ENCODE measurements at places on chromosomes 1 and 21. TPM values are rescaled to one million over a fixed set of nuclear protein-coding genes. Genes with fewer than 3 reads are reported as not detected.
A peak's percentile ranks its signal among the peaks of the same experiment; 100 is the strongest.

- no peaks in the 10 kb centered on the region for H3K36me3 ChIP-seq
- peak overlapping the region; percentile 91 for H3K27ac ChIP-seq
- no peak for DNase-seq
- no peaks in the 10 kb centered on the region for H3K27me3 ChIP-seq
- no peak overlapping the region for H3K4me3 ChIP-seq
These were observed 27.7 kb upstream of the HAO2 start for GRCh38 chr1:119340861-119341261.

- peaks cover 5% of the 10 kb centered on the region for H3K4me1 ChIP-seq
- H3K27me3 ChIP-seq, result peaks cover 33% of the 10 kb centered on the region
- no peaks in the 10 kb centered on the region for H3K36me3 ChIP-seq
- H3K4me3 ChIP-seq, result no peak overlapping the region
- no peak for DNase-seq
These were observed 47.6 kb upstream of the LRP8 start for GRCh38 chr1:53375440-53375839.

- H3K27me3 ChIP-seq, result no peaks in the 10 kb centered on the region
- no peak for DNase-seq
- H3K36me3 ChIP-seq, result no peaks in the 10 kb centered on the region
- H3K4me1 ChIP-seq, result peaks cover 11% of the 10 kb centered on the region
- H3K4me3 ChIP-seq, result no peak overlapping the region
- no peak overlapping the region for H3K27ac ChIP-seq
These were observed 111.4 kb downstream of the NTNG1 start for GRCh38 chr1:107252271-107252670.

- DNase-seq, result no peak
- no peak overlapping the region for H3K27ac ChIP-seq
- H3K4me1 ChIP-seq, result no peaks in the 10 kb centered on the region
- H3K36me3 ChIP-seq, result no peaks in the 10 kb centered on the region
These were observed 346.9 kb upstream of the DAB1 start for GRCh38 chr1:57770772-57771171.

DNA sequence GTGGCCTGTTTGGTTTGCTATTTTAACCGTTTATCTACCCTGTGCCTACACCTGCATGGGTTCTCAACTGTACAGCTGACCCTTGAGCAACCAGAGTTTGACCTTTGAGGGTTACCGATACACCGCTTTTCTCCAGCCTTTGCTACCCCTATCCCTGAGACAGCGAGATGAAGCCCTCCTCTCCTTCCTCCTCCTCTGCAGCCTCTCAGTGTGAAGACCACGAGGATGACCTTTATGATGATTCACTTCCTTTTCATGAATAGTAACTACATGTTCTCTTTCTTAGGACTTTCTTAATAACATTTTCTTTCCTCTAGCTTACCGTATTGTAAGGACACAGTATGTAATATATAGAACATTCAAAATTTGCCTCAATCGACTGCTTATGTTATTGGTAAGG is 14.5 kb upstream of the RNF187 start:
- no peak overlapping the region for H3K27ac ChIP-seq
- H3K4me3 ChIP-seq, result no peak overlapping the region
- H3K27me3 ChIP-seq, result peaks cover 34% of the 10 kb centered on the region
- H3K4me1 ChIP-seq, result peaks cover 2% of the 10 kb centered on the region

DNA sequence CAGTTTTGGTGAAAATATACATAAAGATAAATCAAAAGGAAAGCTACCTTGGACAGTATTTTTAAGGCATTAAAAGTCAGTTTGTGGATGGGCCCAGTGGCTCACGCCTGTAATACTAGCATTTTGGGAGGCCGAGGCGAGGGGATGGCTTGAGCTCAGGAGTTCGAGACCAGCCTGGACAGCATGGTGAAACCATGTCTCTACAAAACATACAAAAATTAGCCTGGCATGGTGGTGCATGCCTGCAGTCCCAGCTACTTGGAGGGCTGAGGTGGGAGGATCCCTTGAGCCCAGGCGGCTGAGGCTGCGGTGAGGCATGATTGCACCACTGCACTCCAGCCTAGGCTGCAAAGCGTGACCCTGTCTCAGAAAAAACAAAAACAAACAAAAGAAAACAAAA is 1253.8 kb downstream of the MRPL39 start:
- no peaks in the 10 kb centered on the region for H3K36me3 ChIP-seq
- no peak overlapping the region for H3K27ac ChIP-seq
- no peaks in the 10 kb centered on the region for H3K4me1 ChIP-seq
- no peak for DNase-seq

- H3K4me1 ChIP-seq, result peaks cover 3% of the 10 kb centered on the region
- peaks cover 28% of the 10 kb centered on the region for H3K36me3 ChIP-seq
- no peaks in the 10 kb centered on the region for H3K27me3 ChIP-seq
- no peak overlapping the region for H3K4me3 ChIP-seq
- no peak overlapping the region for H3K27ac ChIP-seq
These were observed 33.4 kb downstream of the QSOX1 start for GRCh38 chr1:180188091-180188506.

DNA sequence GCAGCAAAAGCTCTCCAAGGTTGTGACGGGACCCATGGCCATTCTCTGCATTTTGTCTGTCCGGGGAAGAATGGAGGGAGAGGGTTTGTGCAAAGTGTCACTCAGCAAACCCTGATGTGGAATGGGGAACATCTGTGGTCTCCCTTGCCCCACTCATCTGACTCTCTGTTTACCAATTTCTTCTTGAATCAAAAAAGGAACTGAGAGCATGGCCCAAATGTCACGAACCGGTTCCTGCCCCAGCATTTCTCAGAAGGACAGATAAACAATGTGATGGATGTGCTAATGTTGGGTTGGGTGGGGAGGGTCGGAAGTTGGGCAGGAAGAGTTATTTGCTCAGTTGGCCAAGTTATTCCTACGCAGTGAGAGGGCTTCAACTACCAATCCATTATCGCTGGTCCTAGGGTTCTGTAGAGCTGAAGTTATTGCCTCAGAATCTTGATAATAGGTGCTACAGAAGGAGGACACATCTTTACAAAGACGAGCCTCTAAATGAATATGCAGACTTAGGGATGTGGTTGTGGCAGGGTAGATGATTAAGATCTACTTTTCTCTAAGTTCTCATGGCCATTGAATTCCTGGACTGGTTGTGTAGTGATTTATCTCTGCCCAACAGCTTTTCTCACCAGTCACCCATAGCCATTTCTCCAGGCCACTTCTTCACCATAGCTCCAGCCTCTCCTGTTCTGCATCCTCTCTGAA is 9.6 kb upstream of the DUSP12 start:
- H3K27me3 ChIP-seq, result peaks cover 15% of the 10 kb centered on the region
- H3K36me3 ChIP-seq, result no peaks in the 10 kb centered on the region
- no peak overlapping the region for H3K27ac ChIP-seq
- no peak for DNase-seq

DNA sequence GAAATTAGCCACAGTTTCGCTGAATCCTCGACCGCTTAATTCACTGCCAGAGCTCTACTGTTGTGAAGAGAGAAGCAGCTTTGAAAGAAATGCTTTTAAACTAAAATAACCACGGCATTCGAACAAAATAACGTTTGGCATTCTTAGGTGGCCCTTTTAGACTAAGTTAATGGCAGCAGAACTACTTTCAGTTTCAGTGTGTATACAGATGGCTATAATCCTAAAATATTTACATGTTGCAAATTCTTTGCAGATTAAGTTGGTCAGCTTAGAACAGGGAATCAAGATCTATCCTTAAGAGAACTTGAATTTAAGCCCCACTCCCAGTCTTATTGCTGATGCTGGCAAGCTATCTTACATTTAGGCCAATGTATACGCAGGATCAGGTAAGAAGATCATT is 62.7 kb downstream of the ADSS2 start:
- H3K27me3 ChIP-seq, result no peaks in the 10 kb centered on the region
- H3K4me3 ChIP-seq, result no peak overlapping the region
- H3K36me3 ChIP-seq, result peaks cover 4% of the 10 kb centered on the region
- DNase-seq, result no peak
- no peaks in the 10 kb centered on the region for H3K4me1 ChIP-seq

Gene ANKRD35
- 0.31 TPM for total RNA-seq

GRCh38 chr1:14968251-14968851 is 185.2 kb upstream of the TMEM51 start:
- no peaks in the 10 kb centered on the region for H3K27me3 ChIP-seq
- H3K36me3 ChIP-seq, result peaks cover 4% of the 10 kb centered on the region
- no peak overlapping the region for H3K4me3 ChIP-seq
- DNase-seq, result no peak
- peaks cover 2% of the 10 kb centered on the region for H3K4me1 ChIP-seq
- no peak overlapping the region for H3K27ac ChIP-seq

Gene LDLRAD1
- 0.84 TPM for total RNA-seq

GRCh38 chr1:24382165-24382577 is 31.4 kb downstream of the STPG1 start:
- DNase-seq, result no peak
- peaks cover 33% of the 10 kb centered on the region for H3K36me3 ChIP-seq
- H3K27me3 ChIP-seq, result no peaks in the 10 kb centered on the region
- no peak overlapping the region for H3K4me3 ChIP-seq

Gene TRIM63
- total RNA-seq, result not detected

Gene RIPK4
- total RNA-seq, result 30.1 TPM

DNA sequence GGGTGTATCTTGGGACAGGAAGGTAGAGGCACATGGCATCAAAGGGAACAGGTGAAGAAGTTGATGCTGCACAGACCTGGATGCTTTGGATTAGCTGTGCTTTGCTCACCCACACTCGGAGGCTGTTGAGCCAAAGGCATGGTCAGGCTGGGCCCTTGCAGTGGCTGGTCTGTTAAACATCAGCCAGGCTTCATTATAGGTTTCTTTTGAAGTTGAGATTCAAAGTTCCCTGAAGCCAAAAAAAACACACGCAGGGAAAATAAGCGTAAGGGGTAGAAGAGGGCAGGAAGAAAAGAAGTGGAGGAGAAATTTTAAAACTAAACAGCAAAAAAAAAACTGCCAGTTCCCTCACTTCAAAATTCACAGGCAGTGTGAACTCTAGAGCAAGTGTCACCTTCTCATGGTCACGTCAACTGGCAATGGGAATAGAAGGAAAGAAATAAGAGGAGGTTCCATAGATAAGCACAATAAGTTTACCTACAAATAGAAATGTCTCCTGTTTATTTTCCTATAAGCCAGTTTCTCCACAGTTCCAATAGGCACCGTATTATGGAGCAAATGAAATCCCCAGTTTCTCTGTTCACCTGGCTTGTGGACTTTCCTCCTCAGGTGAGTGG is 139.5 kb downstream of the PAPPA2 start:
- H3K4me3 ChIP-seq, result no peak overlapping the region
- H3K4me1 ChIP-seq, result peaks cover 4% of the 10 kb centered on the region
- no peaks in the 10 kb centered on the region for H3K27me3 ChIP-seq
- no peak for DNase-seq
- H3K27ac ChIP-seq, result no peak overlapping the region

Gene ACTN2
- total RNA-seq, result not detected

- DNase-seq, result no peak
- no peak overlapping the region for H3K4me3 ChIP-seq
- peaks cover 10% of the 10 kb centered on the region for H3K4me1 ChIP-seq
- H3K36me3 ChIP-seq, result peaks cover 35% of the 10 kb centered on the region
- H3K27me3 ChIP-seq, result no peaks in the 10 kb centered on the region
- no peak overlapping the region for H3K27ac ChIP-seq
These were observed 43.5 kb downstream of the CDC42 start for GRCh38 chr1:22096036-22096435.

Gene CTBS
- 10.1 TPM for total RNA-seq

DNA sequence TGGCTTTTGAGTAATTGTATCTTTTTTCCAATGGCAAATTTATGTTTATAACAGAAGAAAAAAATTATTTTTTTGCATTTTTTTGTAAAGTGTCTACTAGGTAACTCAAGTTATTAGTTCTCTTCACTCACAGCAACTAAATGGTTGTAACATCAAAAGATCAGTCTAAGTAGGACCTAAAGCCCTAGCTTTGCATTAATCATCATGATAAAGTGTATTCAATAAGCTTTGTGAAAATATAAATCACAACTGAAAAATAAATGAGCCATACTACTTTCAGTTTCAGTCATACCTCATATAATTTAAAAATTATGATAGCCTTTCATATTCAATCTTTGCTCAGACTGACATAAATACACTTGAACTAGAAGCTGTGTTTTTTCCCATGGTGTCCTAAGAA is 6.9 kb downstream of the TAF5L start:
- no peaks in the 10 kb centered on the region for H3K27me3 ChIP-seq
- peaks cover 6% of the 10 kb centered on the region for H3K4me1 ChIP-seq
- H3K4me3 ChIP-seq, result no peak overlapping the region
- DNase-seq, result no peak
- H3K27ac ChIP-seq, result no peak overlapping the region

Gene CXADR
- total RNA-seq, result 65.9 TPM

DNA sequence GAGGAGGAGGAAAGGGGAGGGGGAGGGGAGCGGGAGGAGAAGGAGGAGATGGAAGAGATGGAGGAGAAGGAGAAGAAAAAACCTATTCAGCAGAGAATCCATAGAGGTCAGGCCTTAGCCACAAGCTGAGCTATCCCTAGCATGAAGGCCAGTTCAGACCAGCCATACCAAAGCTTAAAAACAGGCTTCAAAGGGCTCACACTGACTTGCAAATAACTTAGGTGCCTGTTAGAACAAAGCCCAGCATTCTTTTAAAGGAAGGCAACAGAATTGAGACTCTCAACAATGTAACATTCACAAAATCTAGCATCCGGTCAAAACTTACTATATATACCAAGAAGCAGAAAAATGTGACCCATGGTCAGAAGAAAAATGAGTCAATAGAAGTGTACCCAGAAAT is 43.6 kb upstream of the IFFO2 start:
- H3K27ac ChIP-seq, result no peak overlapping the region
- DNase-seq, result no peak
- no peaks in the 10 kb centered on the region for H3K27me3 ChIP-seq
- no peaks in the 10 kb centered on the region for H3K4me1 ChIP-seq
- H3K36me3 ChIP-seq, result peaks cover 11% of the 10 kb centered on the region

DNA sequence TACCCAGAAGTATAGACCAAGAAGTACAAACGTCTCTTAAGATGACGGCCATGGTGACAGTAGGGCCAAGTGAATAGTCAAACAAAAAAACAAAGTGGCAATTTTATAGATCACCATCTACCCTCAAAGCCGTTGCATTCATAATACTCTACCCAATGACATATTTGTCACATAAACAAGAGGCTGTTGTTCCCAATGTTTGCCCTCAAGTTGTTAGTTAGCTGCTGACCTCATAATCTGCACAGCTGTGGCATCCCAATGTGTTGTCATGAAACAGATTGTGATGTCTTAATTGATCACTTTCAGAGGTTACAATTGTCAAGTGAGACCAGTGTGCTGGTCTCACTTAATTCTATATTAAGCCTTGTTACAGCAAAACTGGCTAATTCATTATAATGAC is 333.8 kb downstream of the ST6GALNAC3 start:
- H3K27ac ChIP-seq, result no peak overlapping the region
- no peaks in the 10 kb centered on the region for H3K36me3 ChIP-seq
- peaks cover 12% of the 10 kb centered on the region for H3K4me1 ChIP-seq

GRCh38 chr1:11720525-11720924 is 15.4 kb upstream of the AGTRAP start:
- no peak for DNase-seq
- no peak overlapping the region for H3K4me3 ChIP-seq
- H3K4me1 ChIP-seq, result no peaks in the 10 kb centered on the region
- no peaks in the 10 kb centered on the region for H3K36me3 ChIP-seq
- H3K27me3 ChIP-seq, result peaks cover 18% of the 10 kb centered on the region
- no peak overlapping the region for H3K27ac ChIP-seq

DNA sequence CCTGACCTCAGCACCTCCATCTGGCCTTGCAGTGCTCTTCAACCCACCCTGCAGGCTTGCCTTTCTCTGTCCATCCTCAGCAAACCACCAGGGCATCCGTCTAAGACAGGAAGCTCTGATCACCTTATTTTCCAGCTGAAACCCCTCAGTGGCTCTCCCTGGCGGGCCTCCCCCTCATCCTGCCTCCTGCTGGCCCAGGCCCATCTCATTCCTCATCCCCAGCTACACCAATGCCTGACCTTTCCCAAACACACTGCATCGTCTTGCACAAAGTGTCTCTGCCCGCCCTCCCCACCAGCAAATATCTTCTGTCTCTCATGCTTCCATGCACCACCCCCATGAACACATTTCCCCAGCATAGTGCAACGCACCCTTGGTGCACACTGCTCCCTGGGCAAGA is 205.0 kb downstream of the TOMM20 start:
- H3K4me1 ChIP-seq, result peaks cover 34% of the 10 kb centered on the region
- DNase-seq, result no peak
- H3K36me3 ChIP-seq, result no peaks in the 10 kb centered on the region
- no peak overlapping the region for H3K4me3 ChIP-seq

Measured in progenitor cell of endocrine pancreas (in vitro differentiated cells).